MV-4-11 (cell line): ENCODE measurements at places on chromosomes 12 and 14.

GRCh38 chr12:90042920-90043641, 334.4 kb upstream of the ATP2B1 start:
- no peak for DNase-seq

DNA sequence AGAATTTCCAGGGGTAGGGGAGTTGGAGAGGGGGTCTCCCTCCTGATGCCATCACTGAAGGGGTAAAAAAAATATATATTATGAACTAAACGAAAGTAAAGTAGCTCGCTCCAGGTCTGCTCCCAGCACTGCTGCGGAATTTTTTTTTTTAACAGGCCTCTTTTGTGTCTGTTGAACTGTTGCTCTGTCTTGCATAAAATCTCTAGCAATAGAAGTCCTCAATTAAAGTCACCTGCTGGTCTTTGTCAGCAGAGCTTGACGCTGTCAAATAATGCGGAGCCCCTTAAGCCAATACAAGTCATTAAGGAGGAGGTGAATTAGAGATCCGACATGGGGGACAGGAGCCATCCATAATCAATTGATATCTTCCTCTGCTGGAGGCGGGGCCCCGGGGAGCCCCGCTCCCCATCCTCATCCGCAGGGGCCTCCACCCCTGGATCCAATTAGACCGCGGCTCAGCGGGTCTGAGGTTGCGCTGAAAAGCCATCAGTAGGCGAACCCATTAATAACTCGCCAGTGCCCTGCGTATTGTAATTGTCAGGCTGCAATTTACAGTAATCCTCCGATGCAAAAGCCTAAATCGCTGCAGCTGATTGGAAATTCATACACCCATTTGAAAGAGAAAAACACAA, 85.6 kb downstream of the DICER1 start:
- no peak for DNase-seq

- DNase-seq: no peak
Measured at GRCh38 chr12:68823696-68824095, 15.7 kb downstream of the MDM2 start.

GRCh38 chr12:130545475-130545874, 170.6 kb downstream of the RIMBP2 start:
- no peak for DNase-seq

GRCh38 chr12:116406529-116406928, 129.0 kb upstream of the MED13L start:
- peak; percentile 96 for DNase-seq

- peak; percentile 29 for DNase-seq
Measured at GRCh38 chr14:60760209-60760608, 25.6 kb downstream of the MNAT1 start.

DNA sequence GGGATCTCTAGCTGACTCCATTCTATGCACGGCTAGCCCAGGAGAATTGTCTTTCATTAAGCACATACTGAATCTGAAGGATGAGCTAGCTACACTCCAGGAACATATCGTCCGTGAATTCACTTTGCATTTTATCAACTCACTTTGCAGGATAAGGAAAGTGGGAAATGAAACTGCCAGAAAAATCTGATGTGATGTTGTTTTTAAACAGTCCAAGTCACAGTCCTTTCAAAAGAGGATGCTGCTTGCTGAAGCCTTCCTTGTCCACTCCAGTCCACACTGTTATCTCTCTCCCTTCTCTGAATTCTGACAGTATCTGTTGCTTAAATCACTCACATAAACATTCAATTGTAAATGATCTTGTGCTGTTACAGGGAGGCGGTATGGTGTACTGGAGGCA, 12.7 kb upstream of the TMCC3 start:
- peak; percentile 27 for DNase-seq

DNA sequence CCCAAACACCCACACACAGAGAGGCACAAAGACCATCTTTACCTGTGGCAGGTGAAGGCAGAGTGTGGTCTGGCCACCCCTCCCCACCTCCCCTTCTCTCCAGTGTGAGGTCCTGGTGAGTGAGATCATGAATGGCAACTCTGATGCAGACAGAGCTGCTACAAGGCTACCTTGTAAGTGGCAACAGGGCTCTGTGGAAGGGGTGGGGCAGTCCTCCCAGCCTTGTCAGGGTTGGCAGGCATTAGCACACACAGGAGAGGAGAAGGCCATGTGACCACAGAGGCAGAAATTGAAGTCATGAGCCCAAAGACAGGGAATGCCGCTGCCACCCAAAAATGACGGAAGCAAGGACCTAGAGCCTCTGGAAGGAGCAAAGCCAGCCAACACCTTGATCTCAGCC, 30.7 kb downstream of the VWF start:
- DNase-seq: no peak

- DNase-seq: no peak
Measured at GRCh38 chr12:6916426-6917200, 2.2 kb downstream of the ENO2 start.

DNA sequence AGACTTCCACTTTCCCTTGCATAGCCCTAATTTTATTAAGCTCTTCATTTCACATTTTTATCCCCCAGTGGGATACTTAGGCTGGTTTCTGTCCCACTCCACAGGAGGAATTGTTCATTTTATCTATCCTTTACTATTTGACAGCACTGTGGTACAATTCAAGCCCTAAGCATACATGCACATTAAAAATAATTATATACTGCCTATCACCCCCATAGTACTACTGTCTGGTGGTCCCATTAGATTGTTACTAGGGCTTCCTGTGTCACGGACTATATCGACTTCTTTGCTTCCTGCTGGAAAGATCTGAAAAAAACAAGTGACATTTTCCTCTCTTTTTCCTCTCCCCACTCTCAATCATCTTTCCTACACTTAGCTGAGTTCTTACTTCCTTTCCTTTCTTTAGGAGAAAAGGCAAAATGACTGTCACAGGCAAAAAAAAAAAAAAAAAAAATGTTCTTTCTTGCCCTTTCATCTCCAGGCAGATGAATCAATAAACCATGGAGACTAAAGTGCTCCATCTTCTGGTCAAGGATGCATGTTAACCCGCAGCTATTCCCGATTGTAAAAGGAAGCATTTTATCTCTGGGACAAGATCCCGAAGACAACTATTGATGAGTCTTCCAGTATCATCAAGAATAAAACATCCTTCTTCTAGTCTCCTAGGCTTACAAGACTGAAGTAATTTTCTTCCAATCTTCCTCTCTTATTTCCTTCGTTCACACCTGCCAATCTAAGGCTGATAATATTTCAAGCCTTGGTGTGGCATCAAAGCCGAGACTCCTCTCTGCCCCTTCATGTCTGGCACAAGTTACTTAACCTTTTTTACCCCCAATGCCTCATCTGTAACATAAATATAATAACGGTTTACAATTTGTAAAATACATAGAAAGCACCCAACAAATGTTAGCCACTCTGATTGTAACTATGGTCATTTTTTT, 94.4 kb upstream of the PLEKHG7 start:
- peak; percentile 40 for DNase-seq
